ENCODE measurements at places on chromosomes 2 and 18.

- DNase-seq = no peak
Observed at GRCh38 chr2:85997017-85997970, 108.4 kb downstream of the POLR1A start.

- DNase-seq = peak; percentile 53
Observed at GRCh38 chr18:47756364-47757016, 174.0 kb downstream of the SMAD2 start.

- peak; percentile 51 for DNase-seq
Observed at GRCh38 chr2:239311132-239312040, 89.4 kb downstream of the HDAC4 start.

DNA sequence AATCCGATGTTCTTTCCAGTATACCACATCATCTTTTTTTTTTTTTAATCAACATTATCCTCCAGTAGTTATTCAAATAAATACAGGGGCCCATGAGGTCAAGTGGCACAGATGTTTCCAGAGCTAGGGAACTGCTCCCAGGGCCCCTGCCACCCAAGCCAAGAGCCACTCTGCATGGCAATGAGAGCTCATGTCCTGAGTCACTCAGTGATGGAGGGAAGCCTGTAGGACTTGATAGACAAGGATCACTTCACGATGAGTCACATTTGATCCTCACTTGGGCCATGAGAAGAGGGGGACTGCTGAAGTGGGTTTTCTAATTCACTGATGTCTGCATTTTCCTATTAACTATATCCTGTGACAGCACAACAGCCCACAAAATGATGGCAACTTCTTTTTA lies 127.0 kb upstream of the PKDCC start:
- no peak for DNase-seq

GRCh38 chr2:169344736-169345485 lies 17.4 kb downstream of the LRP2 start:
- DNase-seq = no peak

DNA sequence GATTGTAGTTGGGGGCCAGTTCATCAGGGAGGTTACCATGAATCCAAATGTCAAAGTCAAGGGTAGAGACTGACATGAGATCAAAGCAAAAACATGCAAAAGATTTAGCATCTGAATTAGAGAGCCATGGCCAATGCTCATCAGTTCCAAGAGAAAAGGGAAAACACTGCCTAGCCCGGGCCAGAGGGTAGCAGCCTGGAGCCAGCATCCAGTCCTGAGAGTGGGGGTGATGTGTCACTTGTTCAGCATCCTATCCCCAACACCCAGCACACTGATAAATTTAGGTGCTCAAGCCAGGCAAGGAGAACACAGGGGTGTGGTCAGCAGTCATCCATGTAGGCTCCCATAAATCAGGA lies 76.9 kb upstream of the PPP1CB start:
- no peak for DNase-seq

DNA sequence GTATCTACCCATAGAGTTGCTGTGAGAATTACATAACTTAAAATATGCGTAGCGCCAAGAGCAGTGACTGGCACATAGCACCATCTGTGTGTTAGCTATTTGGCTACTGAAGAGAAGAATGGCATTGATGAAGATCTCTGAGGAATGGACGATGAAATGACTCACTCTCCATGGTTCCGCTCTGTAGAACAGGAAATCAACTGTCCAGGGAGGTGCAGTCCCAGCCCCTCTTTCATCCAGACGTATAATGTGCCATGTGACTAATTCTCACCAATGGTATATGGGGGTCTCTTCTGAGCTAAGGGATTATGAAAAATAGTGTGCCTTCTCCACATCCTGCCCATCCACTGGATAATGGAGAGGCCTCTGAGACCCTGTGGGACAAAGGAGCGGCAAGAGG lies 254.8 kb downstream of the CYP26B1 start:
- no peak for DNase-seq

DNA sequence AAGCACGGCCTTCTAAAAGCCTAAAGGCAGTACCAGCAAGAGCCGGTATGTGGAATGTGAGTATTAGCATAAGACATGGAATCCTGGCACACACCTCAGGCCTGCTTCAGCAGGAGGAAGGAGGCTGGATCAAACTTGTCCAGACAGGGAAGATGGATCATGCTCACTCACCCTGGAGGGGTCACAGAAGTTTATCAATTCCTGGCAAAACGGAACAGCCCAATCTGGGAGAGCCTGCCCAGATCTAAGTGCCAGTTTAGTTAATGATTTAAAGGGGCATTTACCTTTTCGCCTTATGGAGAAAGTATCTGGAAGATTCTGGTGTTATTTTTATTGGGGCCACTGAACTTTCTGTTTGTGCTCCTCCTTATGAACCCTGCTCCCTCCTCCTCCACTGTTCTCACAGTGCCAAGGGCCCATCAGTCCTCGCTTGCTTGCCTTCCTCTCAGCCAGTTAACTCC lies 58.3 kb upstream of the NFE2L2 start:
- DNase-seq = no peak

GRCh38 chr2:154603682-154604081 lies 94.8 kb upstream of the KCNJ3 start:
- no peak for DNase-seq

GRCh38 chr2:238493880-238494572 lies 67.3 kb downstream of the ASB1 start:
- DNase-seq = no peak

DNA sequence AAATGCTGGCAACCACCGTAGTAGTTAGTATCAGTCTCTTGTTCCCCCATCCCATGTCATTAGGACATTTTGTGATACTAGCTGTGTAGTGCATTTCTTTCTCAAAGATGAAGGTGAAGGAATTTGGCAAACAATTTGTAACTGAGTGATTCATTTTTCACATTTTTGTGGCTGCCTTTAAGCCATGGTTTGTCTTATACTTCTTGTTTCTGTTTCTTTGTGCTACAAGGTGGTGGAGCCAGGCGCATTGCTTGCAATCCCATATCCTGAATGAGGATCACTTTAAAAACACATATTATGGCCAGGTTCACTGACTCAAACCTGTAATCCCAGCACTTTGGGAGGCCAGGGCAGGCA lies 40.6 kb downstream of the GPD2 start:
- DNase-seq = peak; percentile 21

DNA sequence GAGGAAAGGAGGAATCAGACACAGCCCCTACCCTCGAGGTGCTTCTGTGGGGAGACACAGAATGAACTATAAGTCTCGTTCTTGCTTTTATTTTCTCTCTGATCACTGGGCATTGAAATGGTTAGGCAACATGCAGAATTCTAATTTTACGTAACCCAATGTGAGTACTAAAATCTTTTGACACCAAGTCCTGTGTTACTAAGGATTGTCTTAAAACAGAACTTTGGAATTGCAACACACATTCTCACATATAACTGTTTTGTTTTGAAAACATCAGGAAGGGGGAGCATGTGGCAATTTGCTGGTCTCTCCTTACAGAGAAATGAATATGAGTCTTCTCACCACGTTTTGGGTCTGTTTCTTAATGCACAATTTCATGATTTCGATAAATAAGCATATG lies 23.6 kb upstream of the SULT1C4 start:
- DNase-seq = peak; percentile 93

GRCh38 chr2:204264621-204265140 lies 280.6 kb upstream of the PARD3B start:
- DNase-seq = no peak

- DNase-seq = no peak
Observed at GRCh38 chr2:231992888-231993287, 31.4 kb downstream of the DIS3L2 start.

DNA sequence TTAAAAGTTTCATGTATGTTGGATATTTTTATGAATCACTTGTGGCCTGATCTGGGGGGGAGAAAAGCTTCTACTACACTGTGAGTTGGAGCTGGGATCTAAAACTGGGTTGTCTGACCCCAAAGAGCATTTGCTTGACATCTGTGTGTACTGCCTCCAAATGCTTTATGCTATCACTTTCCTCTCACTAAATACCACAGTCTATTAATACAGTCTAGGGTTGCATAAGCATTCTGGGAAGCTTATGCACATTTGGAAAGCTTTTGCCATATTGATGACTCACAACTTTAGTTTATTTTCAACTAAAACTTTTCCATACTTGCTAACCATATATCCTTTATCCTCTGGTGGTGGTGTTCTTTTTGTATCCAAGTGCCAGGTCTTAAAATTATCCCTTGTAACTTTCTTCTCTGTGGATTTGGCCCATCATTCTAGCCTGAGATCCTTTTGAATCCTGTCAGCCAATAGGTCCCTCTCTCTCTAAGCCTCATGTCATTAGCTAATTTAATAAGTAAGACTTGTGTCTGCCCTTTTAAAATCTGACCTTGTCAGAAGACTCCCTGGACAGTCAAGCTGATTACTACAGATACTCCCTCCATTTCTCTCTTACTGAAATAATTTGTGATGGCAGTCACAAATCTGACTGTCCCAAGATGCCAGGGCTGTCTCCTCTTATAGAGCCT lies 72.7 kb downstream of the NXPH2 start:
- peak; percentile 16 for DNase-seq

GRCh38 chr2:27322301-27322765 lies 564 bp downstream of the MPV17 start:
- DNase-seq = peak; percentile 49

DNA sequence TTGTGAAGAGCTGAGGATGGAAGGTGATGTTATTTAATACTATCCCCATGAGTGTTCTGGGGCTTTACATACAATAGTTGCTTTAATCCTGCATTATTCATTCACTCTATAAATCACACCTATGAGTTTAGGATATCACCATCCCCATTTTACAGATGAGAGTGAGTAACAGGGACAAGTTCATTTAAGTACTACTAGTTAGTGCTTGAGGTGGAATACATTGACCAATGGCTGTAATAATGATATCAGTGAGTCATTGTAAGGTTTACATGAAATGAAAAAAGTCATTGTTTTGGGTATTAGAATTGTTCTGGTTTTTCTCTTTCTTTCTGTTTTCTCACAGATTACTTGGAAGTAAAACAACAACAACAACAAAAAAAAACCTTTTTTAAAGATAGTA lies 42.5 kb downstream of the TANC1 start:
- no peak for DNase-seq

GRCh38 chr2:36446294-36446693 lies 90.7 kb downstream of the CRIM1 start:
- no peak for DNase-seq

DNA sequence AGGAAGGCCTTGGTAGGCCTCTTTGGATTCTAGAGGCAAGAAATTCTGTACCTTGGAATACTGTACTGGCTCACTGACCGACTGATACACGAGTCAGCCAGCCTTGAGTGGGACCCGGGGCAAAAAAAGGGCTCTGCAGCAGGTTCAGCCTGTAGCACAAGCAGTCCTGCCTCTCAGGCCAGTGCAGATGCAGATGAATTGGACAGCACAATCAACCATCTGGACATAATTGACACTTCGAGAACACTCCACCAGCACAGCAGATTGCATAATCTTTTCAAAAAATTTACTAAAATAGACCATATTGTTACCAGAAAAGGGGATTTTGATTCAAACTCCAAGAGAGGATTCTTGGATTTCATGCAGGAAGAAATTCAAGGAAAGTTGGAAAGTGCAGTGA lies 241.6 kb downstream of the RPIA start:
- no peak for DNase-seq

- peak; percentile 11 for DNase-seq
Observed at GRCh38 chr2:74238879-74239278, 40.5 kb downstream of the MTHFD2 start.

- DNase-seq = no peak
Observed at GRCh38 chr2:203592470-203592869, 57.4 kb upstream of the RAPH1 start.

DNA sequence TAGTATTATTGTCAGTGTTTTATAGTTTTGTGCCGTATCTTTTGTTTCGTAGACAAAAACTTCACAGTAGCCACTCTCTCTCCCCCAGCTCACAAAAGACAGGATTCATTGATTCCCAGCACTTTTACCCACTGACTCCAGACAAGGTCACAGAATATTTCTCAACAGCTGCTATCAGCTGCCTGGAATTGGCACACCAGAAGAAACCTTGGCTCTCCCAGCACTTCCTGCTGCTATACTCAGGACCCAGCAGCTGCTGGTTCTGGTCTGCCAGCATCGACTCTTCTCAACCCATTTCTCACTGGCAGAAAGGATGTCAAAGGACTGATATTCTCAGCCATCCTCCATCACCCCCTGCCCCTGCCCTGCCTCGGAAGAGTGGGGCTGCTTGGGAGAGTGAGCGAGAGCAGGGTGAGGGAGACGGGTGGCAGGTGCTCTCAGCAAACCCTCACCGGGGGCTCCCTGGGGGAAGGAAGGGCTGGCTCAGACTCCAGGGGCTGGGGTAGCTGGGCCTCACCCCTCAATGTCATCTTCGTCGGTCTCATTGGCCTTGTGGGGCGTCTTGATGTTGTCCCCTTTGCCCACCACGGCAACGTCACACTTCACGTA lies 6.1 kb upstream of the OTOF start:
- peak; percentile 21 for DNase-seq

- DNase-seq = no peak
Observed at GRCh38 chr2:189082376-189082975, 97.1 kb downstream of the COL5A2 start.

DNA sequence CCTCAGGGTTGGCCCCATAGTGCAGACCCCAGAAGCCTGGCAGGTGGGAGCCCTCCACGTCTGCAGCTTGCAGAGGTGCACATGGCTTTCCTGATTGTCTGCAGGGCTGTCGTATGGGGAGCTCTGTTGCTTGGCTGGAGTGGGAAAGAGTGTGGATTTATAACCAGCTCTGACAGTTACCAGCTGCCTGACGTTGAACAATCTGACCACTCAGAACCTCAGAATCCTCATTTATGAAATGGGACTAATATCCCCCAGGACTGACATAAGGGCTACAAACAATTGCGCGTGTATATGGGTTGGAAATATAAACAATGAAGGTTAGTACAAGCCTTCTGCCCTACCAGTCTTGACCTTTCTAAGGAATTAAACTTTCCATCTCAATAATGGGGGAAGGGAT lies 13.9 kb upstream of the PXDN start:
- DNase-seq = no peak

GRCh38 chr2:193542762-193543161 lies 1348.0 kb upstream of the TMEFF2 start:
- DNase-seq = no peak

GRCh38 chr2:34004936-34005335 lies 405.8 kb upstream of the FAM98A start:
- no peak for DNase-seq

GRCh38 chr18:4858379-4859127 lies 338.5 kb downstream of the AKAIN1 start:
- DNase-seq = no peak

DNA sequence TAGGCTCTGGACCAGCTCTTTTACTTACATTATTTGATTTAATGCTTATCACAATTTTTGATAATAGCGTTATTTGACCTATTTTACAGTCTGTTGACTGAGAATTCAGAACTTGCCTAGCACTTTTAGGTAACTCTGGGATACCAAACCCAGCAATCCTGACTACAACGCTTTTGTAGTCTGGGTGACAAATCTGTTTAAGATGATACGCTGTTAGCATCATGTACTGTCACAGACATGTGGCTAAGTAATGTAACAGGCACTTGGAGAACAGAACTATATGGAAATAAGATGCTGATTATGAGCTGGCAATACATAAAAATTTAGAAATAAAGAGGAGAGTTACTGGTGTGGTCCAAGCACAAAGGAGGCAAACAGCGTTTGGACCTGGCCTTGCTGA lies 130.6 kb downstream of the RBMS1 start:
- peak; percentile 34 for DNase-seq

GRCh38 chr18:3631887-3632286 lies 181.9 kb downstream of the TGIF1 start:
- DNase-seq = no peak

- no peak for DNase-seq
Observed at GRCh38 chr2:144445196-144445595, 74.7 kb downstream of the ZEB2 start.

GRCh38 chr2:105680357-105680756 lies 64.4 kb upstream of the NCK2 start:
- DNase-seq = no peak

All from inflammatory macrophage treated with lipopolysaccharide for 4 hours (primary cell).